ENCODE measurements at places on chromosomes 3 and 15. TPM values are rescaled to one million over a fixed set of nuclear protein-coding genes. Genes with fewer than 3 reads are reported as not detected.

The MUSTN1 gene
- total RNA-seq = 21.0 TPM

The MAP3K13 gene
- 17.3 TPM for total RNA-seq

- no peak for DNase-seq
Measured at GRCh38 chr3:112302881-112303763, 9.1 kb upstream of the SLC9C1 start.

DNA sequence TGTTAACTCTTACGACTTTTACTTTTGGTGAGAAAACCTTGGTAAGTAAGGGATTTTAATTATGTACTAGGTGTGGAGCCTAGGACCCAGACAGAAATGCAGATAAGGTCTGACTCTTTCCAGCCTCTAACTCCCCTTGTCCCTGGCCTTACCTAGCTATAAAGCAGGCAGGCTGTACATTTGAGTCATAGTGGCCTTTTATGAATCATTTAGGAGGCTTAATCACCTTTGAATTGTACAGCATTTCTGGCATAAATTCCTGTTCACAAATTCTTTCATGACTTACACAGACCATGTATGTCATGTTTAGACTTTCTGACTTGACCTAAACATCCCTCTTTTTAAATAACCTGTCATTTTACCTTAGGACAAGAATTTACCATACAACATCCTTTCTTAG is 47.4 kb downstream of the CHCHD4 start:
- no peak for DNase-seq

DNA sequence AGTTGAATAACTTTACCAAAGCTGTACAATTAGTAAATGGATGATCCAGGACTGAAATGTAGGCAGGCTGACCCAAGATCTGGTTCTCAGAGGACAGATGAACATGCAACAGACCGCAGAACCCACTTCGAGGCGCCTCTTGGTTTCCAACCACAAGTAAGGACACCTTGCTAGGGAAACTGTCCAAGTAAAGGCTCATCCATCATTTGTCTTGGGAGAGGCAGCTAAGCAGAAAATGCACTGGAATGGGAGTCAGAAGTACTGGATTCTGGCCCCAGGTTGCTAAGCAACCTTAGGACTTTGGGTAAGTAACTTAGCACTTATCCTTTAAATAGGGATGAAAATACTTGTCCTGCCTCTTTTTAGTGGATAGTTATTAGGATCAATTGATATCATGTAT is 366.3 kb upstream of the LRRC3B start:
- no peak for DNase-seq
